HT-29 (cell line): ENCODE measurements at places on chromosomes 7 and 10. TPM values are rescaled to one million over a fixed set of nuclear protein-coding genes. Genes with fewer than 3 reads are reported as not detected.
A peak's percentile ranks its signal among the peaks of the same experiment; 100 is the strongest.

- no peak for DNase-seq
Observed at GRCh38 chr7:135447748-135448147, 62.2 kb downstream of the CNOT4 start.

DNA sequence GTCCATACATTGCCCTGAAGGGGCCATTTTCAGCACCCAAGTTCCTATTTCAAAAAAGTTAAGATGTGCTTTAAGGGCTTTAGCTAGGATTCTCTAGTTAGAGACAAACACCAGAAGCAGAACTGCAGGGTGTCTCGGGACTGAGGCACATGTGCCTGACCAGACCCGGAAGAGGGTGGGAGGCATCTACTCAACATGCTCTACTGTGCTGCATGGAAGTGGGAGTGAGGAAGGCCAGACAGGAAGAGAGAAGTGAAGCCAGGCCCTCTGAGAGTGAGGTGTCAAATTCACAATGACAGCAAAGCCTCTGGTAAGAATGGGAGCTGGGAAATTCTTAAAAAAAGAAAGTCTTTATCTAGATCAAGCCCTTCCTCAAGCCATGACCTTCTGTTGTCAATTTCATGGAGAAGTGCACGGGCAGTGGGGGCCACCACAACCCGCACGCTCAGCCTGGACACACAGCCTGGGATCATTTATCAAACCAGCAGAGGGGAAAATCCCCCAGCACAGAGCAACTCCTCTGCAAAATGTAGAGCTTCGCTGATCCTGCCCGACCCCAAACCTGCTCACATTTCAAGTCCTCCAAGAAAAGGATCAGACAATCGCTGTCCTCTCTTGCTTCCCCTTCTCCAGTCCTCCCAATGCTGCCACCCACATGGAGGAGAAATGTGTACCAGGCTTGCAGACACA is 38.7 kb downstream of the PLXNA4 start:
- DNase-seq, result no peak

DNA sequence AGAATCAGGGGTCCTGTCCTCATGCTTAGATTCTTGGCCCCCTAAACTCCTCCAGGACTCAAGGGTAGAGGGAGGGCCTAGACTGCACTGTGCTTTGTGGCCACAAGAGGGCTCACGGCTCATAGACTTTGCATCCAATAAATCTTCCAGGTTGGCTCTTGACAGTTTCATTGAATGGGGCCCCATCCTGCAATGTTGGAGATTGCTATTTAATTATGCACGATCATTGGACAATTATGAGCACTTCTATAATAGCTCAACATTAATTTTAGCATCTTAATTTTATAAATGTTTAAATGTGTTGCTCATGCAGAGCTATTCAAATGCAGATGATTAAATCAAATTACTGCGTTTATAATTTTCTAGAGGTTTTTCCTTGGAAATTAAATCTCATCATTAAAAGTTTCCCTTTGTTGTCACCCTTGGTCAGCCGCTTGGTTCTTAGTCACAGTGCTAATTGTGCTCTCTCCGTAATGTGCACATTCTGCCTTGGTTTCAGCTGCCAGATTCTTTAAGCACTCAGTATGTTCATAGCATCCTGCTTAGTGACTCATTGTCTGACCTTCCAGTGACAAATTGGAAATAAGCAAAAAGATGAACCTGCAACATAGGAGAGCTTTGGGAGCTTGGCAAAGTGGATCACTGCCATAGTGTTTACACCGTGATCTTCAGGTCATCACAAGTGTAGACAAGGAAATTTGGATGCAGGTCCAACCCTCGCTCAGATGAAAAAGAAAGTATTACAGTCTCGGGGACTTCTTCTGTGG is 33.4 kb upstream of the PLPP4 start:
- DNase-seq, result peak; percentile 74

DNA sequence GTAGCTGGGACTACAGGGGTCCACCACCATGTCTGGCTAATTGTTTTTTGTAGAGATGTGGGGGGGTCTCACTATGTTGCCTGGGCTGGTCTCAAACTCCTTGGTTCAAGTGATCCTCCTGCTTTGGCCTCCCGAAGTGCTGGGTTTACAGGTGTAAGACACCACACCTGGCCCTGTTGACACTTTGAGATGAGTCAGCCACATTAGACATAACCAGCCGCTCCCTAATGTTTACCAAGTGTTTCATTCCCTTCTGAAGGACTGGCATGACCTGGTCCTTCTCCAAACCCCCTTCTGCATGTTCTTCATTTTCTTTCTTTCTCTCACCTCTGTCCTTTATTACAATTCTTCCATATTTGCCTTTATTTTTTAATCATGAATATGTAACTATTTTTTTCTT is 67.8 kb downstream of the TAF3 start:
- no peak for DNase-seq

GRCh38 chr10:17454161-17455014 is at the start of gene ST8SIA6:
Gene ST8SIA6, minus strand, starts transcription at chr10:17454595. Its CDS starts 340 bp downstream, at chr10:17454255.
- DNase-seq, result no peak

Gene CFTR
- 34.2 and 39.9 TPM in 2 replicates for total RNA-seq
